A172 (cell line): ENCODE measurements at places on chromosomes 4 and X. TPM values are rescaled to one million over a fixed set of nuclear protein-coding genes. Genes with fewer than 3 reads are reported as not detected.

PRRG1 gene
- 16.9 and 18.0 TPM in 2 replicates for total RNA-seq

TMEM144 gene
- total RNA-seq, result 5.4 and 7.4 TPM in 2 replicates

DNA sequence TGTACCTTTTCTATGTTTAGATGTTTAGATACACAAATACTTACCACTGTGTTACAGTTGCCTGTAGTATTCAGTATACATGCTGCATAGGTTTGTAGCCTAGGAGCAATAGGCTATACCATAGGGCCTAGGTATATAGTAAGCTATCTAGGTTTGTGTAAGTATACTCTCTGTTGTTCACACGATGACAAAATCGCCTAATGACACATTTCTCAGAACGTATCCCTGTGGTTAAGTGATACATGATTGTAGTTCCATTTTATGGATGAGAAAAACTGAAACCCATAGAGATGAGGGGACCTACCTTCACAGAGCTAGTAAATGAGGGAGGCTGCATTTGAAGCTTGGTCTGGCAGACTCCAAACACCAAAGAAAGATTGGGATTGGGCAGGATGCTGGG, 79.4 kb upstream of the EFNB1 start:
- no peak for DNase-seq

- DNase-seq, result no peak
These were observed 37.1 kb upstream of the MTNR1A start for GRCh38 chr4:186592445-186592844.

DNA sequence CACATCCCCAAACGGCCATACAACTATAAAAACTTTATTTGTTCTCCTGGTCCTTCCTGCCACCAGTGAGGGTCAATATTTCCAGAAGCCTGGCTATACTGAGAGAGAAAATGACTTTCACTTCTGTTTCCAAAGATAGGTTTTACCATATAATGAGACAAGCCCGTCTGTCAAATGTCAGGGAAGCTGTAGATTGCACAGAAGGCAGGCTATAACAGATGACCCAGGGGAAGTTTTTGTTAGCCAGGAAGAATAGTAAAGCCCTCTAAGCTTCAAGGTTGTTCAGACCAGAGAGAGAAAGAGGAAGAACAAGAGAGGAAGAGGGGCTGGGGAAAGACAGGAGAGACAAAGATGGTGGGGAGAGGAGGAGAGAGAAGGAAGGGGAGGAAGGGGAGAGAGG, 217.5 kb downstream of the GBA3 start:
- DNase-seq, result no peak

DNA sequence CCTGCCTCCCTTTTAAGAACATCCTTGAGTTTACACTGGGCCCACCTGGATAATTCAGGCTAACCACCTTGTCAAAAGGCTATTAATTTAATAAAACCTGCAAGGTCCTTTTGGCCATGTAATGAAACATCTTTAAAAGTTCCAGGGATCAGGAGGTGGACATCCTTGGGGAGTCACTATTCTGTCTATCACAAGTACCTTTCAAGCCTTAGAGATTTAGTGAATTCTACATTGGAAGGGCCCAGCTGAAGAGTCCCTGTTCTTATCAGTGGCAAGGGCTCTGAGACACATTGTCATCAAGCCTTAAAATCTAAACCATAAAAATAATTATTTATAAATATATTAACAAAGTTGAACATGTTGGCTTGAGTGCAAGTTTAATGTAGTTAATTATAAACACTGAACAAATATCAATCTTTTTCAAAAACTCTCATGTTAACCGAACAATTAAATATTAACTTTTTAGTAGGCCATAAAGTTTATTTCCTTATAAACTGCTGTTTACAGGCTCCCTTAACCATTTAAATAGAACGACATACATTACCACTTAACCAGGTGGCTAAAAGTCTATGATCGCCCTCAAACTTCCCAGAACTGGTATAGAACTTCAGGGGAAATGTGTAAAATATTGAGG, 104.4 kb upstream of the CBR4 start:
- DNase-seq, result no peak

PNMA5 gene
- total RNA-seq, result not detected in 2 replicates

NOX1 gene
- total RNA-seq, result not detected in 2 replicates

DNA sequence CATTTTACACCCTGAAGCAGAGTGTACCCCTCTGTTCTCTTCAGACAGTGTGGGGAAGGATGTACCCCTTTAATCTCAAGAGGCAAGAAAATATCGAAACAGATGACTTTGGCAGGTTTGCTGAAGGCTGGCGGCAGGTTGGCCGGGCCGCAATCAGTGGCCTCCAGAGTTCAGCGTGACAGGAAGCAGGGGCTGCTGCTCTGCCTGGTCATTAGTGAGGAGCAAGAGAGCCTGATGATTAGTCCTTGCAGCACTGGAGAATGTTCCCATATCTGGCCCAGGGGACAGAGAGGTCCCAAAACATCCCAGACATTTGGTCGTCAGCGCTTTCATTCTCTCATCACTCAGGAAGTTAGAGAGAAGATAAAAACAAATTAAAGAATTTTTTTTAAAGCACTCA, 352.8 kb downstream of the SPRY1 start:
- no peak for DNase-seq

DNA sequence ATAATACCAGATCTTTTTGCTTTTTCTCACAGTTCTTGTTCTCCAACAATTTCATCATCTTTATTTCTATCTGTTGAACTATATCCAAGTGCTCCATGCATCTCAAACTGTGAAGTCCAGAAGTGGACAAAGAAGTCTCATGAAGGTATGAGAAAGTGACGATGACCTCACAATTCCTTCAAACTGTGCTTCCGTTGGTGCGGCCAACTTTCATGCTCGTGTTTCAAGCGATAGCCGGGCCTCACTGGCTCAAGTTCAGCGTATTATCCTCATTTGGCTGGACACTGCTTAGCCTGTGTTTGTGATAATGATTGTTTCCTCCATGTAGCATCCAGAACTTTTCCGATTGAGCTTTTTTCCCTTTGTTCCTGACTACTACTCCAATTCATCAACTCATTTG, 143.1 kb downstream of the PALLD start:
- DNase-seq, result no peak

DNA sequence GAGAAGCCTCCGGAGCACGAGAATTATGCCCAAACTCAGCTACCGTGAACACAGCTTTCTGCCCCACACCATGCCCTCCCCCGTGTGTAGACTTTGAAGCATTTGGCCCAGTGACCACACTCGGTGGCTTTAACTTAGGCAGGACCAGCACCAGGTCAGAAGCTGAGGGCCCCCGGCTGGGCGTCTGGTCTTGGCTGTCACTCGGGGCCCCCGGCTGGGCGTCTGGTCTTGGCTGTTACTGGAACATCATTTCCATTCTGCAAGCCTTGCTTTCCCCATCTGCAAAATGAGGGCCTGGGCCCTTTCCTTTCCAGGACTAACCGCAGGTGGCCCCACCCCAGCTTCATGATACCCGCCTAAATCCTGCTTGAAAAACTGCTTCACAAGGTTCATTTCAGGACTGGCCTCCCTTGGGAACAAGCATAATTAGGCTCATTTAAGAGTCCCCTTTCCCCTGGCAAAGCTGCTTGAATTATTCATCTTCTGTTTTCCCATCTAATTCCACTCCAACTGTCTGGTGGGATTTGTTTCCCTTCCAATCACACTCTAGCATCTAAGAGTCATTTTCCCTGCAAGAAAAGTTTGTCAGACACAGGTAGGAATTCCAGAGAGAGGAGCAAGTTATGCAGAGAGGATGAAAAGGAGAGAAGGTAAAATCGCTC, 82.5 kb downstream of the WFS1 start:
- no peak for DNase-seq
